Fibroblast of villous mesenchyme (primary cell): ENCODE measurements at places on chromosomes 11 and 22.

DNA sequence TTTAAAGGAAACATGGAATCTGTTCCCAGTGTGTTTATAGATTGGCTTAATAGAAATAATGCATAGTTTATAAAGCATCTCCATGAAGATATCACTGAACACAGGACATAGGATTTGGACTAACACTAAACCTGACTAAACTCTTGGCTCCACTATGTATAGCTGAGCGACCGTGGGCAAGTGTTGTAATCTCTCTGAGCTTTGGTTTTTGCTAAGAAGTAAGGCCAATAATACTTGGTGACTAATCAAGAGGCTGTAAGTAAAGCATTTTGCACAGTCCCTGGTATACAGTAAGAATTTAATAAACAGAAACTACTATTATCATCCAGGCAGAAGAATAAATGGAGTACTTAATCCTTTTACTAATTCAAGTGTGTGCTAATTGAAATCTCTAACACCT is 125.5 kb upstream of the MTMR2 start:
- DNase-seq = peak; percentile 72

- DNase-seq = no peak
Observed at GRCh38 chr11:86061483-86062205, 7.2 kb downstream of the PICALM start.

GRCh38 chr11:34333787-34334186 is 24.0 kb downstream of the ABTB2 start:
- DNase-seq = no peak

DNA sequence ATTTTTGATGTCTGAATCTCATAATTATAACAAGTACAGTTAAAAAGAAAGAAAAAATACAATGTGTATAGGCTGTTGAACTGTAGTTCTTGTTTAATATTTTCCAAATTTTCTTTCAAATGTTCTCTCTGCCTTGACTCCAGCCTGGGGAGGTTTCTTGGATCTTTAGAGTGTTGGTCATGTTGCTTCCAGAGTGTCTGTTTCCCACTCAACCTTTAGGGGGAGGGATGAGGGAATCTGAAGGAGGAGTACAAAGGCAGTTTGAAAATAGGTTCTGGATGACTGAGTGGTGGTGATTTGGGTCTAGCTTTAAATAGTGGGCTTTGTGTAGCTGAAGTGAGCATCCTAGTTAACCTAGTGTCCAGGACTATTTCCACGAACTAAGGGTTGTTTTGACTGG is 2.0 kb downstream of the CTNND1 start:
- DNase-seq = peak; percentile 50

GRCh38 chr11:118311518-118311917 is 7.0 kb downstream of the CD3E start:
- DNase-seq = no peak

DNA sequence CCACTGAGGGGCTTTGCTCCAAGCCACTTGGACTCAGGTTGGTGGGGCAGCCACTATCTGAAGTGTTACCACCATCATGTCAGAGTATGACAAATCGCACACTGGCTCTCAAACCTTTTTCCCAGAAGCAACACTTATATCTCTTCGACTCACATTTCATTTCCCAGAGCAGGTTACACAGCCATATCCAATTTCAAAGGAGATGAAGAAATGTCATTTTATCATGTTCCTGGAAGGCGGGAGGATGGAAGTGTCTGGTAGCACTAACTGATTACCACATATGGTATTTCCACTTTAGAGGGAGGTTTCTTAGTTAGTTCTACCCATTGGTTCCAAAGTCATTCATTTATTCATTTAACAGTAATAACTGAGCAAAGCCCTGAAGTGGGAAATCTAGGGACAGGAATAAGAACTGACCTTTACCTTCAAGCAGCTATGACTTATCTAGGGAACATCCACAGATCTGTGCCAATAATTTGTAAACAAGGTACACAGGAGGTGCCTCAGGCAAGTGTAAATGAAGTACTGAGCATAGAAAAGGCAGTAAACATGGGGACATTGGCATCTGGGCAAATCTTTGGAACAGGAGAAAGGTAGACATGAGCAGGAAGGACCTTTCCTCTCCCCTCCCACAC is 54.9 kb upstream of the LRRC55 start:
- DNase-seq = no peak

GRCh38 chr11:12087075-12088004 is 23.1 kb upstream of the MICAL2 start:
- DNase-seq = peak; percentile 78

- DNase-seq = no peak
Observed at GRCh38 chr11:62433904-62434276, 15.1 kb downstream of the SCGB1A1 start.

DNA sequence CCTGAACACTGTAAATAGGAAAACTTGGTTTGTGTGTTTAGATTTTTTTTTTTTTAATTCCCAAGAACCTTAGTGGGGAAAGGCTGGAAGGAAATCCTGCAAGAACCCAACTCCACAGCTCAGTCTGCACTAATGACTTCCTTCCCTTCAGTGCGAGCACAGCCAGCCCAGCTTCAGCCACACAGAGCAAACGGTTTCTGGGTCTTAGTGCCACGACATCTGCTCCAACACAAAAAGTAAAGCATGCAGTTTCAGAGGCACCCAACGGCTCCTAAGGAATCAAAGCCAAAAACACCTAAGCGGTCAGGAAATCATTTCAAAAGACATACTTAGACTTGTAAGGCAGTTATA is 236.1 kb downstream of the TTC28 start:
- peak; percentile 69 for DNase-seq

DNA sequence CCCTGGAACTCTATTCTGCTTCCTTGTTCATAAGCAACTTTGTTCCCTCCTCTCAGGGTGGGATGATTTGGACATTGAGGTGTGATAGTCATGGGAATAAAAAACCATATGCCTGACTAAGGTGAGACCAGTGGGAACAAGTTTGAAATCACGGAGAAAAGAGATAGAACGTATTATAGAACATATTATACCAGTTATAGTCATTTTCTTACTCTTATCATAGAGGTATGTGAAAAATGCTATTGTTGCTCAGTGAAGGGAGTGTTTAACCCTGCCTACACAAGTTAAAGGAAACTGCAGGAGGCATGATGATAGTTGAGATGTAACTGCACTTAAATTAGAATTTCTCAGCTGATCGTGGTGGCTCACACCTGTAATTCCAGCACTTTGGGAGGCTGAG is 15.5 kb downstream of the OR6Q1 start:
- DNase-seq = no peak

- DNase-seq = peak; percentile 44
Observed at GRCh38 chr11:2156416-2157182, 4.4 kb downstream of the INS start.

- no peak for DNase-seq
Observed at GRCh38 chr11:72406540-72407527, 27.5 kb downstream of the CLPB start.

- no peak for DNase-seq
Observed at GRCh38 chr11:78187366-78188285, 800 bp downstream of the KCTD21 start.

DNA sequence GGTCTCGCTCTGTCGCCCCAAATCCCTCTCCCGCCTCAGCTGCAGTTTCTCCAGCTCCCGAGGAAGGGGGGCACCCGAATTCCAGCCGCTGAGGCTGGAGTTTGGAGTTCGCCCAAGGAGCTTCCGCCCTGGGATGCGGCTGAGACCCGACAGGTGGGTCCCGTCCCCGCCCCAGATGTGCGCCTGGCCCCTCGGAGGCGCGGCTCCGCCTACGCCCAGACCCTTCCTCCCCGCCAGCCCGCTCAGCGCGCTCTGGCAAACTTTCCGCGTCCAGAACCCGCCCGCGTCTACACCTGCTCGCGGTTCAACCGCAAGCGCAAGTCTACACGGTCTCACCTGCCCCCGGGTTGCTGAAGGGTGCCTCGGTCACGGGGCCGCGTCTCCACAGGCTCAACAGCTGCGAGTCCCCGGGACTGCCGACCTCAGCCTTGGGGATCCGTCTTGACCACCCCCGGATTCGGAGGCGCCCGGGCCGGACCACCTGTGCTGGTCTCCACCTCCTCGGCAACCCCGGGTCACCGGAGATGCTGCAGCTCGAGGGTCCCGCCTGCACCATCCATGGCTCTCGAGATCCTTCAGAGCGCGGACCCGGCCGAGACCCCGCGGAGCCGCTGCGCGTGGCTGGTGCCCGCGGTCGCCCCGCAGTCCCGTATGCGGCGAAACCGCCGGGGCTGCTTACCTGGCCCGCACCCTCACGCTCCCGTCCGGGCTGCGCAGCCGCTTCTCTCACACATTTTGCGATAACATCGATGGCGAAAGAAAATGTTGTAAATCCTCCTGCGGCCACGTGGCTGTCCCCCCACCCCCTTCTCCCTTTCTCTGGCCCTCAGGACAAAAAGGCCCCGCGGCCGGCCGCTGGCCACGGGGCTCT is 63.6 kb downstream of the NFAM1 start:
- no peak for DNase-seq

- peak; percentile 14 for DNase-seq
Observed at GRCh38 chr11:576811-577610, 741 bp downstream of the PHRF1 start.

DNA sequence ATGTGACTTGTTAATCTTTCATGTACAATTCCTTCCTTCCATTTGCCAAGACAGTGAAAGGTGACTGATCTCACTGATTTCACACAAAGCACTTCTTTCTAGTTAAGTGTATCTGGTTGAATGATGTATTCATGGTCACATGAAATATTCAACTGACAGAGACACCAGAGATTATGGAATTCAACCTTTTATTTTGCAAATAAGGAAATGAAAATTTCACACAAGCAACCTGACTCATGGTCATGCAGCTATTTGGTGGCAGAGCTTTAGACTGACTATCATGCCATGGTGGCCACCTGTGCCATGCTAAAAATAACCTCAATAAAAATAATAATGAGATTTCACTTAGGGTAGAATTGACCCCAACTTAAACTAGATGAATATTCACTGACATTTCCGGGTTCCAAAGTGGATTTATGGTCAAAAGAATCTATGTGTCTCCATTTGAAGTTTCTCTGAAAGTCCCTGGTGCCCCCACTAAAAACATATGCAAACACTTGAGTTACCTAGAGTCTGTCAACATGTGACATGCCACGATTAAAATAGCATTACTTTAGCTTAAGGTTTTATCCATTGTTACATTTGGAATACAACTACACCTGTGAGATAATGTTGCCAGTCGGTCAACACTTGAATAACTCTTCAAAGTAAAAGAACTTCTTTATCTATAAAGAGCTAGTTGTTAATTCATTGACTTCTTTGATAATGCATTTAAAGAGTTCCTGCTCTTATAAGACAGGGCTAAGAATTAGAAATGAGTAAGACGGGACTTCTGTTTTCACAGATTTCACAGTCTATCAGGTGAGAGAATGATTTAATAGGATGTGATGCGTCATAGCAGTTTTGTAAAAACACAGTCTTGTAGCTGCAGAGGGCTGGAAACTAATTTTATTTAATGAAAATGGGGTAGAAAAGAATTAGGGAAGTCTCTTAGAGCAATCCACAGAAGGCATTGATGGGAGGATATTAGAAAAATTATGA is 94.6 kb upstream of the OR9G4 start:
- no peak for DNase-seq

GRCh38 chr22:49124608-49125007 is 703.1 kb downstream of the BRD1 start:
- no peak for DNase-seq

DNA sequence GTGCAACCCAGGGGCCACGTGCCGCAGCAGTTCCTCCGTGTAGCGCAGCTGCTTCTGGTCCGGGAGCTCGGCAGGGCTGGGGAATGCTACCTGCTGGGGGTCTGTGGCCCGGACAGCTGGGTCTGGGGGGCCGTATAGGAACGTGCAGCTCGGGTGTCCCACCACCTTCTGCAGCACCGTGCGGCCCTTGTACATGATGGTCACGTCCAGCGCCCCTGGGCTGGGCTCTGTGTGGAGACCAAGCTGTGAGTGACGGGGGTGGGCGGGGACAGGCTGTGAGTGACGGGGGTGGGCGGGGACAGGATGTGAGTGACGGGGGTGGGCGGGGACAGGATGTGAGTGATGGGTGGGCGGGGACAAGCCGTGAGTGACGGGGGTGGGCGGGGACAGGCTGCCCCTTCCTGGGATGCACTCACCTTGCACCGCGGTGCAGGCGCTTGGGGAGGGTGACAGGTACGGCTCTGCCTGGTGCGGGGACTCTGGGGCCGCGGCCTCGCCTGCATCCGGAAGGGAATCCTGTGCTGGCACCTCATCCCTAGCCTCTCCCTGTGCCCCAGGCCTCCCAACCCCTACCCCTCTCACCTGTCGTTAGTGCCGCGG is 2.3 kb downstream of the IRF7 start:
- peak; percentile 30 for DNase-seq

- DNase-seq = no peak
Observed at GRCh38 chr11:14783788-14784187, 108.2 kb downstream of the CYP2R1 start.

- DNase-seq = no peak
Observed at GRCh38 chr11:98710986-98711385, 309.8 kb upstream of the CNTN5 start.

GRCh38 chr11:8810540-8811301 is 100.3 kb upstream of the AKIP1 start:
- DNase-seq = peak; percentile 80

GRCh38 chr11:9210224-9210921 is 54.8 kb downstream of the DENND5A start:
- no peak for DNase-seq

- DNase-seq = no peak
Observed at GRCh38 chr11:131481303-131481702, 110.9 kb downstream of the NTM start.

DNA sequence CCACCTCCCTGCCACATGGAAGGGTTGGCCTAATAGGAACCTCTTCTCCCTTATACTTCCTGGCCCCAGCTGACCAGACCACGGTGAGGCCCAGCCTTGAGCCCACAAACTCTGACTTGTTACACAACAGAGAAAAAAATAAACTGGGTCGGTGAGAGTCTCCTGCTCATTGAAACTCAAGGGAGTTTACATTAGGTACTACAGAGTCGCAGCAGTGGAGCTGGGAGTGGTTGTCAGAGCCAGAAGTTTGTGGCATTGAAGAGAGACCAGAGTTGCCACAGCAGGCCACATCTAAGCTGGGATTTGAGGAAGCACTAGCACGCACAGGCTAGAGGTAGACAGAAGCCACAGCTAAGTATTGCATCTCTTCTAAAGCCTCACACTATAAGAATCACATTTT is 296.2 kb downstream of the DDX10 start:
- peak; percentile 10 for DNase-seq

- peak; percentile 88 for DNase-seq
Observed at GRCh38 chr11:111707039-111707690, 59.0 kb downstream of the PPP2R1B start.

GRCh38 chr11:40294349-40294735 is 1165.1 kb downstream of the LRRC4C start:
- DNase-seq = no peak

GRCh38 chr11:18771266-18772035 is 20.1 kb downstream of the PTPN5 start:
- no peak for DNase-seq

- DNase-seq = no peak
Observed at GRCh38 chr11:97908354-97908753, 1112.4 kb upstream of the CNTN5 start.

GRCh38 chr11:114784216-114784615 is 105.9 kb downstream of the NXPE2 start:
- DNase-seq = peak; percentile 9
